NCI-H526 (cell line): ENCODE measurements at places on chromosomes 11 and 22.
A peak's percentile ranks its signal among the peaks of the same experiment; 100 is the strongest.

GRCh38 chr22:39422101-39422500, 22.5 kb downstream of the TAB1 start:
- DNase-seq = no peak

GRCh38 chr11:103637295-103637694, 399.1 kb upstream of the DDI1 start:
- DNase-seq = no peak

GRCh38 chr22:31141551-31141950, 1.2 kb upstream of the PLA2G3 start:
- DNase-seq = no peak

DNA sequence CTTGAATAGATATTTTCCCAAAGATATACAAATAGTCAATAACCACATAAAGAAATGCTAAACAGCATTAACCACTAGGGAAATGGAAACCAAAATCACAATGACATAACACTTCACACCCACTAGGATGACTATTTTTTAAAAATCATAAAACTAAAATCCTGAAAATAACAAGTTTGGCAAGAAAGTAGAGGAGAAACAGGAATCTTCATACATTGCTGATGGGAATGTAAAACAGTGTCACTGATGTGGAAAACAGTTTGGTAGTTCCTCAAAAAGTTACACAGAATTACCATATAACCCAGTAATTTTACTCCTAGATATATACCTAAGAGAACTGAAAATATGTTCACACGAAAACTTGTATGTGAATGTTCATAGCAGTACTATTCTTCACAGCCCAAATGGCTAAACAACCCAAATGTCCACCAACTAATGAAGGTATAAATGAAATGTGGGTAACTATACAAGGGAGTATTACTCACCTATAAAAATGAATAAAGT, 12.5 kb downstream of the PICALM start:
- no peak for DNase-seq

DNA sequence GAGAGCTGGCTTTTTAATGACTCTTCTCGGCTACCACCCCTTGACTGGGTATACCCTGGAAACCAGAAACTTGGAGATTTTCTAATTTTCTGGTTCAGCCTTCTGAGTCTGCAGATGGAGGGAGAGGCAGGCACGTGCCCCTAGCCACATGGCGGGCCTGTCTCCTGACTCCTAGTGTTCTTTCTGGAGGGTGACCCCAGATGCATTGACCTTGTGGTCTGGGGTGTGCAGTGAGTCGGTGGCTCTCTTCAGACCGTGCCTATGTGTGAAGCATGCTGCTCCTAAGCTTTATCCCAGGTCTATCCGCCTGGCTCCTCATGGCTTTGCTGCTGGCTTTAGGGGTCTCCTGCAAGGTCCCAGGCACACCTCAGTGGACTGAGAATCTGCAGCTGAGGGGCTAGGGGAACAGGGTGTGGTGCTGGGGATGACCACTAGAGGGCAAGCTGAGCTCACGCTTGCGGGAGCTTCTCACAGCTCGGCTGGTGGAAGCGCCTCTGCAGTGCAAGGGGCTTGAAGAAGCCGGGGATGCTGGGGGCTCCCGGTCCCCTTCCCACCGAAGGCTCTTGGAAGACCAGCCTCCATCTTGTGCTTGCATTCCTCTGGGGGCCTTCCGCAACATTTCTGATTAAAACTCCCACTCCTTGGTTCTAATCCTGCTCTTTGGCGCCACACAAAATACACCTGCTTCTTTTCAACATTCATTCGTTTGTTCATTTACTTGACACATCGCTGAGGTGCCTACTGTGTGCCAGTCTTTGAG, 51.8 kb downstream of the OTOG start:
- DNase-seq = peak; percentile 86

GRCh38 chr11:1156506-1157340, 1.0 kb upstream of the MUC5AC start:
- no peak for DNase-seq

DNA sequence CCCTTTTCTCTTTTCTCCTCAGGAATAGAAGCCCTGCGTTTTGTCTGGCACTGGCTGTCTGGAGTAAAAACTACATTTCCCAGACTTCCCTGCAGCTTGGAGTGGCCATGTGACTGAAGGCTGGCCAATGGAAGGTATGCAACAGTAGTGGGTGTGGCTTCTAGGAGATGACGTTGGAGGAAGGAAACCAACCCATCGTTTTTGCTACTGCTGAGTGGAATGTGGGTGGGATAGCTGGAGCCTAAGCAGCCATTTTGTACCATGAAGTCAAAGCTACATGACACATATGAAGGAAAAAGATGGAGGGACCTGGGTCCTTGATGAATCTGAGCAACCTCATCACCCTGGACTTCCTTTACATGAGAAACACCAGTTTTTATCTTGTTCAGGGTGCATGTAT, 19.6 kb downstream of the FGF3 start:
- DNase-seq = peak; percentile 75

DNA sequence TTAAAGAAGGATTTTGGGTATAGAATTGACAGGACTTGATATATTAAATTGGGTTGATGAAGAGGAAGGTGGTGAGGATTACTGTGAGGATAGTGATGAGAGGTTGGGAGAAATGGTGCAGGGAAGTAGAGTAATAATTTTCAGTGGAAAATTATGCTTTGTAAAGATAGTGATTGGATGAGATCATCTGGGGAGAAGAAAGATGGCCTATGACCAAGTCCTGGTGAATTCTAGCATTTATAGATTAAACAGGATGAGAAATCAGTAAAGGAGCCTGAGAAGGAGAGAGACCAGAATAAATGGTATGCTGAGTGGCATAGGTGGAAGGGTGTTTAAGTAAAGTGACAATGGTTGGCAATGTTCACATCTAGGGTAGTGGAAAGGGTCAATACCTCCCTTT, 15.0 kb downstream of the IPO7 start:
- DNase-seq = no peak

DNA sequence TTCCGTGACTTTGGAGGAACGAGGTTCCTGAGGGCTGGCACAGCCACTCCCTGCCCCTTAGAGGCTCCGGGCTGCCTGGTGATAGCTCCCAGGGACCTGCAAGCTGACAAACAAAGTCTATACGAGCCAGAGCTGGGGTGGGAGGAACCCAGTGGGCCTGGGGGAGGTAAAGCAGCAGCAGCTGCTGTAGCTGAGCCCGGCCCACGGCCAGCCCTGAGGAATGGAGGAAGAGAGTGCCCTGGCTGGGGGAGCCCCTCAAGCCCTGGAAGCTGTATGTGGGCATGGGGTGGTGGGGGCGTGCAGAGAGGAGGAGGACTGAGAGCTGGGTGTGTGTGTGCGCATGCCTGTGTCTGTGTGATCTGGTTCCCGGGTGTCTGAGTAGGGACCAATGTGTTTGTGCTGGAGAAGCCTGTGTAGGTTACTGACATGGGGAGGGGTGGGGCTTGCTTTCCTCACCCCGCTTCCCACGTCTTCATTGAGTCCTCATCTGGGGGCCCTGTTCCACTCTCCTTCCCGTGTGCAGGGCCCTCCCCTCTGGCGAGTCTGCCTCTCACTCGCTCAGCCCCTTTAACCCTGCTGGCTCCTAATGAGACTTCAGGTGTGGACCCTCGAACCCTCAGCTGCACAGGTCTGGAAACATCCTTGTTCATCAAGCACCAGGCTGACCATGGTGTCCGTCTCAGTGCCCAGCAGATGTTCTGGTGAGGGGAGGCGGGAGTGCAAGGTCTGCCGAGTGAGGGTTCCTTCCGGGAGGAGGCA, 10.8 kb downstream of the ST3GAL4 start:
- DNase-seq = no peak

- no peak for DNase-seq
Measured at GRCh38 chr22:45223304-45224117, 17.2 kb downstream of the KIAA0930 start.

GRCh38 chr11:11291041-11292015, 61.7 kb downstream of the CSNK2A3 start:
- DNase-seq = no peak

- DNase-seq = no peak
Measured at GRCh38 chr11:69804769-69805508, 14.3 kb downstream of the FGF3 start.

GRCh38 chr11:131279654-131280384, 90.6 kb upstream of the NTM start:
- DNase-seq = no peak

DNA sequence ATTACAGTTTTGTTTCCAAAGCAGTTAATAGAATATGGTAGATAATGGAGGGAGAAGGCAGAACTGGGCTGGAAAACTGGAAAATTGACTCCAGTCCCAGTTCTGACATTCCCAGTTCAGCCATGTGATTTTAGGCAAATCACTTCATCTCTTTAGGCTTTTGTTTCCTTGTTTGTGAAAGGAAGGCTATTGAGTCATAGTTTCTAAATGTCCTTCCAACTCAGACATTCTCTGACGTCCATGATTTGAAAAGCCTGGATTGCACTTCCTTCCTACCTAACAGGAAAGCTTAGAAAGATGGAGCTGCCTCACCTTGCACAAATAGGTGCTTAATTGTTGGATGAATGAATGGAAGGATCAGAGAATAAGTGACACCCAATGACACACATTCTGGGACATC, 19.8 kb upstream of the GALNT18 start:
- DNase-seq = no peak

DNA sequence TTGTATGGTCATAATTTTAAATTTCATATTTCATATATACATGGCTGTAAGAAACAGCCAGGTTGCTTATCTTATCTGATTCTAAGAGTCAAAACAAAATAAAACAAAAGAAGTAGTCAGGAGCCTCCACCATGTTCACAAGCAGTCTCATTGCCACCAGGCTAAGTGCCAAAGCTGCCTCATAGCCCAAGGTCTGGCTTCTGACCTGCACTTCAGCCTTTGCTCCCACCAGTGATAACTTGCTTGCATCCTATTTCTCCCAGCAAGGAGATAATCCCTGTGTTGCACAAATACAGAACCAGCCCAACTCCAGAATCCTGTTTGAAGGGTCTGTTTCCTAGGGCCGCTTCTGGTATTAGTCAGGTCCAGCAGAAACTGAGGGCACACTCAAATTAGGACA, 53.9 kb upstream of the TSKU start:
- no peak for DNase-seq

GRCh38 chr22:19455585-19456370, 8.3 kb upstream of the C22orf39 start:
- no peak for DNase-seq

GRCh38 chr11:90895850-90896249, 673.0 kb upstream of the CHORDC1 start:
- no peak for DNase-seq

DNA sequence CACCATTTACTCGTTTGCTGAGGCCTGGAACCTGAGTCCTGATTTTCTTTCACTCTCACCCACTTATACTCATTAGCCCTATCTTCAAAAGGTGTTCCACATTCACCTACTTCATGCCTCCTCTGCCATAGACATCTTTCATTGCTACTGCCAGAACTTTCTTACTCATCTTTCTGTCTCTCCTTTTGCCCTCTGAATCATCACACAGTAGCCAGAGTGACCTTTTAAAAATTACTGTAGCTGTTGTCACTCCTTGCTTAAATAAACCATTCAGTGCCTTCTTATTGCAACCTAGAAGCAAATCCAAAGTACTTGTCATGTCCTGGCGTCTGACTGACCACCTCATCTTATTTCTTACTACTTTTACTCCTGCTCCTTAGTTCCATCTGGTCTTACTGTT, 38.2 kb downstream of the ATXN10 start:
- DNase-seq = no peak

GRCh38 chr11:65504674-65505465, 6.0 kb downstream of the MALAT1 start:
- peak; percentile 51 for DNase-seq

DNA sequence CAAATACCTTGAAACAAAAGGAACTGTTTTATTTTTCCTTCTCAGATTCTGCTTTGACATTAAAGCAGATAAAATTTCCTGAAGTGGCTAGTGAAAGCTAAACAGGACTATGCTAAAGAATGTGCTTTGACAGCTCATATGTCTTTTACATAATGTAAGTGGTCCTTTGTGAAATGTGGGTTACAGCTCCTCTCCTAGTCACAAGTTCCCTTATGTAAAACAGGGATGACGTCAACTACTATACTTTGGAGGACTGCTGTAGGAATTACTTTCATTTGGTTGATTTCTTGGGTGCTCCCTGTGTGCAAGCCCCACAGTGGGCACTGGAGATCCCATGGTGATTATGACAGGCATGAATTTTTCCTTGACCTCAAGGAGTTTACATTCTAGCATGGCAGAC, 216.6 kb upstream of the NARS2 start:
- DNase-seq = no peak

DNA sequence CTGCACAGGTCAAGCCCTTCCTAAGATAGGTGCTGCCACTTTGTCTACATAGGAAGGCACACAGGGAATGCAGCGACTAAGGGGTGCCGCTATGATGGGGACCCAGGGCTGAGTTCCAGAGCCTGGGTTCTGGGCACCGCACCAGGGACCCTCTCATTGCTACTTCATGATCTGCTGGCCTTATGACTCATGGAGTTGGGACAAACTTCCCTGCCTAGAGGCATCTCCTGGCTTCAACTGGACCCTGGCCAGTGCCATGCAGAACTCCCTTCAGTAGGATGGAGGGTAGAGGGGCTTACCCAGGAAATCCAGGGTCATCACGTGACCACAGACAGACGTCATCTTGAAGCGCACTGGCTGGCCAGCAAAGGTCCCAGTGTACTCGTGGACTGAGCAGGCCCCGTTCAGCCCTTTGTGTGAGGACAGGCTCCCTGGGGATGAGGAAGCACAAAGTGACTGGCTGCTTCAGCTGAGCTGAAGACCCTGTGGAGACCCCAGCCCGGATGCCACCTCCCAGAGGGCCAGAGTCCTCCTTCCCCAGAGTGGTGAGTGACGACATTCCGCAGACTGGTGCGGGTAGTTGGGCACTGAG, 8.4 kb downstream of the TOP3B start:
- no peak for DNase-seq

- DNase-seq = no peak
Measured at GRCh38 chr11:23377909-23378308, 517.6 kb upstream of the CCDC179 start.

GRCh38 chr22:46076651-46077339, 73.5 kb upstream of the PPARA start:
- no peak for DNase-seq

DNA sequence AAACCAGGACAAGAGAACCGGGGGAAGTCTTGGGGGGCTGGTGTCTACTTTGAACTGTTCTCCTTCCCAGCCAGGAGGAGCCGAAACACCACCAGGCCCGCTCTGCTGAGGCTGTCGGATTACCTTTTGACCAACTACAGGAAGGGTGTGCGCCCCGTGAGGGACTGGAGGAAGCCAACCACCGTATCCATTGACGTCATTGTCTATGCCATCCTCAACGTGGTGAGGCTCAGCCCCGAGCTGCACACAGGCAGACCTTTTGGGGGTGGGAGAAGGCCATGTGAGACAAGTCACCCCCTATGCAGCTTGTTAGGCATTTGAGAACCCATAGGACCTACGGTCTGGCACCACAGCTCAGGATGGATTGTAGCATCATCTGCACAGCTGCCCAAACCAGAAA, 2.8 kb downstream of the HTR3A start:
- no peak for DNase-seq
